ENCODE measurements at places on chromosomes 3 and 15.

DNA sequence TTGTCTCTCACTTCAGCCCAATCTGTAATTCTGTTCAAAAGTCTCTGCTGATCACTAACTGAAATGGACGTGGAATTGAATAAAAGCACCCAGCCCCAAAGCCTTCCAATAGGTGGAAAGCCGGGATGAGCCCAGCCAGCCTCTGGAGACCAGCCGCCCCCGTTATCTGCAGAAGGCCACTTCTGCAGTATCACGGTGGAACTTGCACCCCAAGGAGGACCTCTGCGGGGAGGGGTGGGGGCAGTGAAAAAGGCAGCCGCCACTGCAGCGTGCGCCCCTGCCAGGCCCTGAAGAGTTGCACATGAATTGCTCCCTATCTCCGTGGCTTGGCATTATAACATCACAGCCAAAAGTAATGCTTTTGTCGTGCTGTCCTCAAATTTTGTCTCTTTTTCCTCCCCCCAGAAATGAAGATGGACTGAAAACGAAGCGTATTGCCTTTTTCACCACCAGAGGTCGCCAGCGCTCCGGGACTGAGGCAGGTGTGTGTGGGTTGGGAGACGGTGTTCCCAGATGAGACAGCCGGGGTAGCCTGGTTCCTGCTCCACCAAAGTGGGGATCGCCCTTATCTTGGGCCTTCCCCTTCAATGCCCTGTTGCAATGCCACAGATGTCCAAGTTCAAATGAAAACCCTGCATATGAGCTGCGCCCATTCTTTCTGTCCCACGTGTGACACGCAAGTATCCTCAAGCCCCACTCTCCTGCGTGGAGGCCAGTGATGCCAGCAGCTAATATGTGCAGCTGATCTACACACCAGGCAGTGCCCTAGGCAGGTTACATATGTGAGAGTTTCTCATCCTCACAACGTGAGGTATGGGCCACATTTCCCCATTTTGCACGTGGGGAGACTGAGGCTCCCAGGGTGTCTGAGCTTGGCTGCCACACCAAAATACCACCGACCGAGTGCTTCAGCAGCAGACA is 96.0 kb downstream of the LRRK1 start:
- DNase-seq = no peak

GRCh38 chr3:49641921-49642707 is 32.0 kb upstream of the APEH start:
- DNase-seq = no peak

- DNase-seq = no peak
Measured at GRCh38 chr15:87492321-87492720, 764.2 kb downstream of the NTRK3 start.

GRCh38 chr3:156463123-156463522 is 91.8 kb downstream of the SSR3 start:
- DNase-seq = no peak

DNA sequence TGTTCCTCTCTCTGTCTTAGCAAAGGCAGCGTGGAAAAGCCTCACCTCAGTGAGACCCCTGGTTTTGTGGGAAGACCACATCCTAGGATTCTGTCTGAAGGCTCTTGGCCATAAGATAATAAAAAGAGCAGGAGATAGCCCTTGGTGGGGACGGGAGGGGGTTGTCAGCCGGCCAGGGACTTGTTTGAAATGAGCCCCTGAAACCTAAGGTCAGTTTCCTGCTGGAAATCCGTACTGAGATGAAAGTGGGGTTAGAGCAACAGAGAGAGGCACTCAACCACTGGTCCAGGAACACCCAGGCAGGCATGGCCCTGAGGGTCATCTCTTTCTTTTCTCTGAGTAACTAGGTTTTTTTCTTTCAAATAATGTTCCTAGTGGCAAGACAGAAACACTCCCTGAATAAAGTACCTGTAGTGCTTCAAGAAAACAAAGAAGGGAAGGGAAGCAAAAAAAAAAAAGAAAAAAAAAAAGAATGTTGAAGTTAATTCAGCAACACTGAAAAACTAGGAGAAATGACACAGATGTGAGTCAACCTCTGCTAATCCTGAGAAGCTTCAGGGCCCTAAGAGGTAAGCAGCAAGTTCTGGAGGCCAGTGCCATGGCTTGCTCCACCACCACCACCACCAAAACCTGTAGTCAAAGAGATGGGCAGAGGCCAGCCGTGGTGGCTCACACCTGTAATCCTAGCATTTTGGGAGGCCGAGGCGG is 3.2 kb downstream of the ITGB5 start:
- DNase-seq = no peak

- DNase-seq = no peak
Measured at GRCh38 chr3:128160661-128161060, 7.4 kb downstream of the EEFSEC start.

GRCh38 chr15:51708013-51708412 is 26.7 kb downstream of the SCG3 start:
- DNase-seq = no peak

- DNase-seq = no peak
Measured at GRCh38 chr3:195040094-195040493, 230.9 kb downstream of the XXYLT1 start.

- DNase-seq = no peak
Measured at GRCh38 chr3:111903067-111903511, 44.0 kb downstream of the PHLDB2 start.

- no peak for DNase-seq
Measured at GRCh38 chr3:196214783-196215441, 1.4 kb upstream of the SLC51A start.

DNA sequence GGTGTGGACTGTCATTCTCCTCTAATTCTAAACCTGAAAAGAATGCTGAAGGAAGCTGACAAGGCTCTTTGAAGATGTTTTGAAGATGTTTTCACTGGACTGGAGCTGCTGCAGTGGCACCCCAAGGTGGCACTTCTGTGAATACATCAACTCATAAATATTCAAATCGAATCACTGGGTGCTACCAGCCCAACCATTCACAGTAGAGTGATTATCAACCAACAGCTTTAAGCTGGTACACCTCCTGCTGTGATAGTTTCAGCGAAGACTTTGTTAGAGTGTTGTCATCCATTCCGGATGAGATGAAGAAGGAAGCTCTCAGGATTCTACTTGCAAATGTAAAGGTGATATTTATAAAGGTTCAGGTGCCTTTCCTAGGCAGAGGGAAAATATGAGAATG is 106.6 kb downstream of the LSAMP start:
- DNase-seq = no peak

- no peak for DNase-seq
Measured at GRCh38 chr3:191176038-191176785, 22.8 kb upstream of the OSTN start.

DNA sequence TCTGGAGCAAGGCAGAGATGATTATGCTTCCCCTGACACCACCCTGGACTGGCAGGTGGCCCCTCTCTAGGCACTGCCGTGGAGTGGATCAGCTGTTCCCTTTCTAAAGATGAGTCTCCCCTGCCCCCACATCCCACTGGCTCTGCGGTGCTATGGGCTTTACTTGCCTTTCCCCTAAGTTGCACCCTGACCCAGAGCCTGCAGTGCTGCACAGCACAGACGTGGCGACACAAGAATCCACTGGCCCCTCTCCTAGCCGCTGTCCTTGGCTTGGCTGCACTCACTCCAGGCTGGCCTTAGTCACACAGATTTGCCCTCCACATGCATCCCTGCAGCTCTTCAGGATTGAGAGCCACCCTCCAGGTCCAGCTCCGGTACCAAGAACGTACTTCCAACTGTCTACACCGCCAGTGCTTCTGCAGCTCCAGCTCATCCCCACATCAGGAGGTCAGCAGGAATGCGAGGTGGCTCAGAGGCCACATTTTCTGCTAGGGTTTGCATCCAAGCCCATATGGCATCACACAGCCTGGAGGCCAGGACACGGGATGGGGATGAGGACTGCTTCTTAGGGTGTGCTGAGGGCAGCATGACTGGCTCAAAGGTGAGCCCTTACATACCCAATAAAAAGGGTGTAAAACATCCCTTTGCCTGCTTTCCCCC is 82.4 kb upstream of the RASGRF1 start:
- no peak for DNase-seq

DNA sequence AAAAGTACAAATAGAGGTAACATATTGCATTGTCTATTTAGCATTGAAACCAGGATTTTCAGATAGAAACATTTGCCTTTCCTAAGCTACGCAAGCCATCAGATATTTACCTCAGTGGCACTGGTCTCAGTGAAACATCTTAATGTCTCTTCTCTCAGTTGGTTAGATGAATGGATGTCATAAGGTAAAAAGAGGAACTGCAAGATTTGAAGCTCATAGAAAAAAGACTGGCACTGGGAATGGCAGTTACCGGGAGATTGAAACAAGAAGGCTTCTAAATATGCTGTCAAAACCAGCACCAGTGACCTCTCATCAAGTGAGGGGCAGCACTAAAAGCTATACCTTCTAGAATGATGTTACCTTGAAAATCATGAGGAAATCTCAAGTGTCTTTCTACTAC is 486.4 kb downstream of the FHIT start:
- DNase-seq = no peak

DNA sequence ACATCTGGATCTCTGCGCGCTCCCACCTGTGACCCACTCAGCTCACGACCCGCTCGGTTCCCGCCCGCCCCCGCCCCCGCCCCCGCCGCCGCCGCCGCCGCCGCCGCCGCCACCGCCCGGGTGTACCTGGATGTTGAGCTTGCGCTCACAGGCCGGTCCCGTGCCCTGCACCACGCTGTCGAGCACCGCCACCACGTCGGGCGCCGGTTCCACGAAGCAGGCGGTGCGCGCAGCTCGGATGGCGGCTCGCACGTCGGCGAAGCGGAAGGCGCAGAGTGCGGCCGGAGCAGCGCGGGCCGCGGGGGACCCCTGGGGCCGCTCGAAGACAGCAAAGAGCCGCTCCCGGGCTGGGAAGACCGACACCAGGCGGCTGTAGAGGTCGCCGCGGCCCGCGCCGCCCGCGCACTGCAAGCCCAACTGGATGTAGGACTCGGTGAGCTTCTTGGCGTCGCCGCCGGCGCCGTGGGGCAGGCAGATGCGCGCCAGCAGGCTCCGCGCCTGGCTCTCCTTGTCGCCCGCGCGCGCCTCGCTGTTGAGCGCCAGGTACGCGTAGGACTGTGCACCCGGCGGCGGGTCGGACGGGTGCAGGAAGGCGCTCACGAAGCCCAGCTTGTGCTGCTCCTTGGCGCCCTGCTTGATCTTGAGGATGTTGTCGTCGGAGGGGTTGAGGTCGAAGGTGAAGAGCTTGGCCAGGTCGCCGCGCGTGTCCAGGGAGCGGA is 1.1 kb downstream of the PLXND1 start:
- no peak for DNase-seq

- DNase-seq = no peak
Measured at GRCh38 chr3:71710906-71711494, 14.2 kb downstream of the EIF4E3 start.

DNA sequence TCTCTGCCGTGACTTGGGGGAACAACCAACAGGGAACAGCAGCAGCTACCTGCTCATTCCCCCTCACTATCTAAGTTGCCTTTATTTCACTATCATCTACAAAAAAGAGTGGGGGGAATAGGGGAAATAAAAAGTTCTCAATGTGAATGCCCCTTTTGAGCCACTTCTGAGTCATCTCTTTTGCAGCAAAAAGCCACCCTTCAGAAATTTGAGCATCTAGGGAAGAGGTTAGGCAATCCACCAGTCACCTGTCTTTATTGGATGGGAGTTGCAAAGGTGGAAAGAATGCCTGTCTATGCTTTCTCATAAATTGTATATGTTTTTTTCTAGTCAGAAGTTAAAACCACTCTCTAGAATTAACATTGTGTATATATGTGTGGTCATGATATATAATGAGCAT is 41.1 kb downstream of the GPD1L start:
- no peak for DNase-seq

- no peak for DNase-seq
Measured at GRCh38 chr15:98712845-98713584, 64.7 kb downstream of the IGF1R start.

GRCh38 chr3:129794311-129795185 is 99.0 kb downstream of the TMCC1 start:
- no peak for DNase-seq

Measured in brain pericyte (primary cell).